ENCODE measurements at places on chromosomes 7 and 10.
A peak's percentile ranks its signal among the peaks of the same experiment; 100 is the strongest.

- no peak for DNase-seq
These were observed 139.3 kb downstream of the FRMD4A start for GRCh38 chr10:14191407-14191806.

GRCh38 chr7:17681965-17682364 is 258.3 kb downstream of the SNX13 start:
- DNase-seq: peak; percentile 66

- DNase-seq: peak; percentile 74
These were observed at the start of gene CFAP46 for GRCh38 chr10:132942101-132943057. TSS of gene CFAP46 (minus strand) at chr10:132942570. CDS start at chr10:132942484, 86 bp downstream.

GRCh38 chr10:93063144-93063976 is 2.8 kb downstream of the CYP26C1 start:
- no peak for DNase-seq

GRCh38 chr10:128144547-128144946 is 18.3 kb upstream of the MKI67 start:
- DNase-seq: no peak

DNA sequence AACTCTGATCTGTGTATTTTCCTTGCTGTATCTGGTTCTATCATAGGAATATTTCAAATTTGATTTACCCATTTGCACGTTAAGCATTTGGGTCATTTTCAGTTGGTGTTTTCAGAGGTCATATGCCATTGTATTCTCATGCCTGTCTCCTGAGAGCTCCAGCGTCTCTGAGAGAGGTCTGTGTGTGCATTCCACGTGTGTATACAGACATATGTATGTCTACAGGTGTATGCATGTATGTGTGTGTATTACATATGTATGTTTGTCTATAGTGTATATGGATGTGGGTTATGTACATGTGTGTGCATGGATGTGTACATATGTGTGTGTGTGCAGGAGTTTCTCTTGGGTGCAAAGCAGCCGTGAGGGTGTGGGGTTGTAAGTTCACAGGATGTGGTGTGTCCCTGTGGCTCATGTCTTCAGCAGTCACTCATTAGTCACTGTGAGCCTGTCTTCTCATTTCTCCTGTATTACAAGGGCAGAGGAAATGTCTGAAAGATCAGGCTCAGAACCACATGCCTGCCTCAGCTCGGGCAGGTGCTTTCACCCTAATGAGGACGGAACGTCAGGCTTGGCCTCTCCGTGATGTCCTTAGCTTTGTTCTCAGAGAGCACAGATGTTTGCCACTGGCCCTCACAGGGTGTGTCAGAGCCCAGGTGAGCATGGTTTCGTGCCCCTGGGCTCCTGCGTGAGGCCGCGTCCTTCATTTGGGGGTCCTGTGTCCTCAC is 101.6 kb downstream of the NKX6-2 start:
- no peak for DNase-seq

- DNase-seq: peak; percentile 77
These were observed 174.7 kb downstream of the HERPUD2 start for GRCh38 chr7:35519971-35520809.

- DNase-seq: no peak
These were observed 33.3 kb downstream of the CC2D2B start for GRCh38 chr10:95941115-95941514.

All from adipocyte (in vitro differentiated cells).